ENCODE measurements at places on chromosomes 12 and 14.

GRCh38 chr12:118436002-118436730, 59.8 kb downstream of the SUDS3 start:
- DNase-seq = no peak

- no peak for DNase-seq
Observed at GRCh38 chr12:102917026-102917787, at the start of gene PAH. PAH (minus strand) TSS chr12:102917244; CDS start chr12:102917130, 114 bp downstream.

- DNase-seq = no peak
Observed at GRCh38 chr12:127629066-127629820, 637.7 kb upstream of the TMEM132C start.

- peak; percentile 20 for DNase-seq
Observed at GRCh38 chr12:103273645-103274044, 222.1 kb downstream of the C12orf42 start.

DNA sequence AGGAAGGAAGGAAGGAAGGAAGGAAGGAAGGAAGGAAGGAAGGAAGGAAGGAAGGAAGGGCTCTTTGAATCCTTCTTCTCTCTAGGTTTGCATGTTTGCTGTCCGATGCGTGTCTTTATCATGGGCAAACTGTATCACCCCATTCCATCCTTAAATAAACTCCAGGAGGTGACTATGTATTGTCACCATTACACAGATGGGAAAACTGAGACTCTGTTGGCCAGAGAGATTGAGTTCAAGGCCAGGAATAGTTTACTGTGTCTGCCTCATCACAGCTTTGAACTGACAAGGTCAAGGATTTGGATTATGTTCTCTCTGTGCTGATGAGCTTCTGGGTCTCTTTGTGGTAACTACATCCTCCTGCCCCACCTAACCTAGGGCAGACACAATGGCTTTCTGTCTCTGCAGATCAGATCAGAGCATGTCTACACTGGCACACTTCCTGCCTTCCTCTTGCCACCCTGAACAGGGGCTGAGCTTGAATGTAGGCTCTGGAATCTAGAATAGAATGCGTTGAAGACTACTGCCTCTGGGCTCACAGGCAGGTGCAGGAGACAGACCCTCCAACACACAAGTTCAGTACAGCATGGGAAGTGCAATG, 78.9 kb upstream of the MAP1LC3B2 start:
- DNase-seq = no peak

DNA sequence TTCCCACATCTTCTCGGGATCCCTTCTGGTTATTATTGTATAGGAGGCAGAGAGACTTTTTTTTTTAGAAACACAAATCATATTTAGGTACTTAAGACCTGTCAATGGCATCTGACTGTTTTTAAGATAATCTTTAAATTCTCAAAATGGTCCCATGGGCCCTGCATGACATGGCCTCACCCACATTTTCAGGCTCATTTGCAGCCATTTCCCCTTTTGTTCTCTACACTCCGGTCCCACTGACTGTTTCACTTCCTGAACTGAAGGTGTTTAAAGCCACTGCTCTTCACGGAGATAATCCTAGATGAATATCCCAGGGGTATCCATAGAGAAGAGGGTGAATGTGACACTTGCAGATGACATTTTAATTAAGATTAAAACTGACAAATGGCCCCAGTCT, 12.3 kb upstream of the C12orf71 start:
- DNase-seq = no peak

GRCh38 chr14:59997449-59997848, 77.5 kb downstream of the LRRC9 start:
- DNase-seq = peak; percentile 53

- no peak for DNase-seq
Observed at GRCh38 chr12:59600171-59600570, 4.3 kb downstream of the SLC16A7 start.

GRCh38 chr12:132456944-132457495, 32.9 kb upstream of the FBRSL1 start:
- no peak for DNase-seq

Measured in DMS79 (cell line).